MG63 (cell line): ENCODE measurements at places on chromosomes 12 and 14.

GRCh38 chr14:28116716-28117115, 649.9 kb upstream of the FOXG1 start:
- DNase-seq = no peak

GRCh38 chr14:24243336-24243836, 963 bp upstream of the TINF2 start:
- DNase-seq = no peak

- peak; percentile 57 for DNase-seq
These were observed 167.1 kb downstream of the TTC7B start for GRCh38 chr14:90649083-90649482.

- DNase-seq = no peak
These were observed 12.2 kb upstream of the TUBA1A start for GRCh38 chr12:49200919-49201594.

DNA sequence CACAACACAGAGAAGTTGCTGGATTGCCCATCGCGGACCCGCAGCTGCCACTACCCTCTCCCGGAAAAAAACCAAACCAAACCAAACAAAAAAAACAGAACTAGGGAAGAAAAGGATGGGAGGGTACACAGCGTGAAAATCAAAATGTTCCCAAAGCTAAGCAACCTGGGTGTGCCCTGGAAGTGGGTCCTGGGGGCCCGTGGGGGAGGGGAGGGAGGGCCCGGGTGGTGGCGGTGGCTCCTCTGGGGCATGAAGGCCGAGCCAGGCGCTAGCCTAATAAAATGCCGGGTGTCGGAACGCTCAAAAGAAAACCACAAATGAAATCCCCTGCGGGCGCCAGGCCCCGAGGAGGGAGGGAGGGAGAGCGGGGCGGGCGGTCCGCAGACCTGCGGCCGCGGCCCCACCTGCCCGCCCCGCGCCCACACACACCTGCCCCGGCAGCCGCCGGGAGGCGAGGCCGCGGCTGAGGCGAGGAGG, 787 bp downstream of the HECTD4 start:
- no peak for DNase-seq

DNA sequence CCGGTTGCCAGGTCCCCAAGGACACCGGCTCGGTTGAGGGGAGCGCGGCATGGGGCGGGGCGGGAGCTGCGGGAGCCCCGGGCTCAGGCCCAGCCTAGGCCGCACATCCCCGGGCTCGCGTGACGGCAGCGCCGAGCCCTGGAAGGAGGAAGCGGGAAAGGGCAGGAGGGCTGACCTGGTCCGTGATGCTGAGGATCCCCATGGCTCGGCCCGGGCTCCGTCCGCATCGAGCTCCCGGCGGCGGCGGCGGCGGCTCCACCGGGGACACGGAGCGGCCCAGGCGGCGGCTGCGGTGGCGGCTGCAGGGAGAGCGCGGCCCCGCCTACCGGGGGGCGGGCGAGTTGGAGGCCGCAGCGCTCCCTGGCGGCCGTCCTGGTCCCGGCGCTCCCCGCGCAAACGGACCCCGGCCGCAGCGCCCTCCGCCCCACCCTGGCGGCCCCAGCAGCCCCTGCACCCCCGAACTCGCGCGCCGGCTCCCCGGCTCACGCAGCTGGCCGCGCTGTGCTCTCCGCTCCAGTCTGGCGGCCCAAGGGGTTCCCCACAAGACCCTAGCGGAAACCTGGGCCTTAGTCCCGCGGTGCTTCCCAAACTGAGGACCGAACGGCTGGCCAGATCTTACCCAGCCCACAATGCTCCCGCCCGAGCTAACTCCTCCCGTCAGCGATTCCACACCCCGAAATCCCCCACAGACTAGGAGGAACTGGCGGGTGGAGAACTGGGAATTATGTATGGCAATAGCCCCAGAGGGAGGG, at the start of gene ANKRD52:
ANKRD52 (minus strand) TSS at position 317 of the 752 bp plus-strand sequence; CDS start at position 202, 115 bp downstream.
- peak; percentile 83 for DNase-seq

DNA sequence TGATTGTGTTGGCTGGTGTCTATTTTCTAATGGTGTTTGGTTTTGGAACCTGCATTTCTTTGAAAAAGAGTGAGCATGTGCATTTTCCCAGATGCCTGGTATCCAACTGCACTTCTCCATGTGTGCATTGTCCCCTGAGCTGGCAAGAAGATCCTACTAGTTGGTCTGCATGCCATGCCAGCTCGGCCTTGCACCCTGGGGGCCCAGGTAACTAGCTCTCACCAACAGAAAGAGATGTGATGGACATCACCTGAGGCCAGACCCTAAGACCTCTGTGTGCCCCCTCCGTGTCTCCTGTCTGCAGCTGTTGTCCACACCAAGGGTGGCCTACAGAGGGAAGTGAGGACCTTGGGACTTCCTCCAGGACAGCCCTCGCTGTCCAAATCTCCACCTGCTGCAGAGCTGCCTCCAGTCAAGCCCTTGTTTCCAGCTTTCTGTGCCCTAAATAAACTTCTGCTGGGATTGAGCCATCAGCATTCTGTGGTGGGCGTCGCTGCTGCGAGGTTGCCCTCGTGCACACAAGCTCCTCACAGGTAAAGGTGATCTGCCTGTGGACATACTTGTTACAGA, 30.1 kb upstream of the GPR132 start:
- no peak for DNase-seq

DNA sequence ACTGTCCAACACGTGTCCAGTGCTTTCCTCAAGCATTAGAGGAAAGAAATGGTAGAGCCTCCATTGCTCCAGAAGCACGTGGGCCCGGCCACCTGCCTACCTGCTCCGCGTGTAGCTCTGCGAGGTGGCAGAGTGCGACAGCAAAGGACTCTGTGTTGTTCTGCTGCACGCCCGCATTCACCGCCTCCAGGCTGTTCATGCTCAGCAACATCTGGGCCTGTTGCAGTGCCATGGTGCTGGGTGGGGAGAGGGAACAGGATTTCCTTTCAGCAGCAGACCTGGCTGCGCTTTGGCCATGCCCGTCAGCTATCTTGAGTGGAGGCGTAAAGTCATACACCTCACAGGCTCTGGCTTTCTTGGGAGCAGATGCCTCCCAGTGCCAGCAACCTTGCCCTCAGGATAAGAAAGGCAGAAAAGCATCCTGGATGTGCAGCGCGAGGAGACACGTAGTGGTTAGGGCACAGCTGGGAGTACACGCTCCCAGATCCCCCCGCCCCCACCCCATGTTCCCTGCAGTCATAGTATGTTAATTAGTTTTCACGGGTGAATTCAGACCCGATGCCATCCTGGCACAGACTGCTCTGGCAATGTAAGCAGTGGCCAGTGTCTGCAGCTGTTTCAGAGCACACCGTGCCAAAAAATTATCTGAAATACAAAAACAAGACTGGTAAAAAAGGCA, 25.1 kb downstream of the ANAPC5 start:
- DNase-seq = no peak

GRCh38 chr14:56357428-56357827, 222.2 kb upstream of the TMEM260 start:
- DNase-seq = no peak

DNA sequence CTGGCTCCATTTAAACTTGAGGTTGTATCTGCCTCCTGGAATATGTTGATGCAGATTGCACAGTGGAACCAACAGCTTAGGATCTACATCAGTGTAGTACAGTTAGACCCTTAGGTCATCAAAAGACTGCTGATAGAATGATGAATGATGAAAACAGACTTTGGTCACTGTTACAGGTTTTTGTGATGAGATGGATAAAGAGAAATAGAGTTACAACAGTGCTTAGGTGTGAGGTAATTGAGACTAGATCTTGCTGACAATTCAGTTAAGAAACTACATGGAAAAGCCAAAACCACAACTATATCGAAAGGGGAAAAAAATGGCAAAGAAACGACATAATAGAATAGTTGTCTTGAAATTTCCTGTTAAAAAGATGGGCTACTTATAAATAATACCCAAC, 145.7 kb upstream of the LMNTD1 start:
- no peak for DNase-seq

DNA sequence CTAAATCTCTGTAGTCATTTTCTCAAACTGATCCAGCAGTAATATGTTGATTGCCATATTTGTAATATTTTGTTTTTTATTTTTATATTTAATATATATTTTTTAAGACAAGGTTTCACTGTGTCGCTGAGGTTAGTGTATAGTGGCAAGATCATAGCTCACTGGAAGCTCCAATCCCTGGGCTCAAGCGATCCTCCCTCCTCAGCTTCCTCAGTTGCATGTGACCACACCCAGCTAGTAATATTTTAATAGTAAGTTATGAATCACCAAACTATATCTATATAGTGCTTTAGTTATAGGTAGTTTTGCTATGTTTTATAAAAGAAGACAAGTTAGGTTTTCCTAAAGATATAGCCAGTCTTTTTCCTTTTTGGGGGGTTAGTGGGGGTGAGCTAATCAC, 22.0 kb upstream of the LRIG3 start:
- no peak for DNase-seq
